Psoas muscle (tissue), 8 donors: ENCODE measurements at places on chromosomes 11 and 22. TPM values are rescaled to one million over a fixed set of nuclear protein-coding genes. Genes with fewer than 3 reads are reported as not detected.

The FOLR3 gene
- polyA plus RNA-seq = not detected

GRCh38 chr11:13577881-13578280 lies 82.1 kb upstream of the PTH start:
- no peak for DNase-seq

The PYGM gene
- 1,840 TPM for polyA plus RNA-seq

GRCh38 chr11:129264114-129264513 lies 72.0 kb upstream of the ARHGAP32 start:
- DNase-seq = no peak

DNA sequence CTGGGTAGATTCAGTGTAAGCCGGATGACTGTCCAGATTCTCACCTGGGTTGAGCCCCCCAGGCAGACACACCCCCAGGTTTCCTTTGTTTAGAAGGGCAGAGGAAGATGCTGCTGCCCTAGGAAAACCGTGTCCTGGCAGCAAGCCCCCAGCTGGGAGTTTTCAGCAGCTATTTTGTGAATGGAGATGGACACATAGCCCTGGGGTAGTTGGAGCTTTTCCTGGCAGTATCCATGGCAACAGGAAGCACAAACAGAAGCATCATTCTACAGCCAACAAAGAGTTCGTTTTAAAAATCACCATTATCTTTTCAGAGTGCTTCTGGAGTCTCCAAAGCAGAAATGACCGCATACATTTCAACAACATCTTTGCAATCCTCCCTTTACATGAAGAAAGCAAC lies 245.5 kb downstream of the BRD1 start:
- DNase-seq = no peak

DNA sequence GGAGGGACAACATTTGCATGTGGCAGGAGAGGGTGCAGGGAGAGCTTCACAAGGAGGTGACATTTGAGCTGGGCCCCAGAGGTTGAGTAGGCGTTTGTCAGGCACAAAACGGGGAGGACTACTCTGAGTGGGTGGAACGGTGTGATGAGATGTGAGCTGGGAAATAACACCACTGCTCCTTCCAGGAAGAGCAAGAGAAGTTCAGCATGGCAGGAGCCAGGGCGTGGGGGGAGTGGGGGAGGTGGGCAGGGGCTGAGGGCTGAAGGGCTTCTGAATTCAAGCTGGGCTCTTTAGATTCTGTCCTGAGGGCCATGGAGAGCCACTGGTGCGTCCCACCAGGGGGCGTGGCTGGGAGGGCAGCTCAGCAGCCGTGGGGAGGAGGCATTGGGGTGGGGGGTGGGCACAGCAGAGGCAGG lies 54.2 kb downstream of the OTOG start:
- DNase-seq = no peak

The TMEM191C gene
- 0.01 TPM for polyA plus RNA-seq

DNA sequence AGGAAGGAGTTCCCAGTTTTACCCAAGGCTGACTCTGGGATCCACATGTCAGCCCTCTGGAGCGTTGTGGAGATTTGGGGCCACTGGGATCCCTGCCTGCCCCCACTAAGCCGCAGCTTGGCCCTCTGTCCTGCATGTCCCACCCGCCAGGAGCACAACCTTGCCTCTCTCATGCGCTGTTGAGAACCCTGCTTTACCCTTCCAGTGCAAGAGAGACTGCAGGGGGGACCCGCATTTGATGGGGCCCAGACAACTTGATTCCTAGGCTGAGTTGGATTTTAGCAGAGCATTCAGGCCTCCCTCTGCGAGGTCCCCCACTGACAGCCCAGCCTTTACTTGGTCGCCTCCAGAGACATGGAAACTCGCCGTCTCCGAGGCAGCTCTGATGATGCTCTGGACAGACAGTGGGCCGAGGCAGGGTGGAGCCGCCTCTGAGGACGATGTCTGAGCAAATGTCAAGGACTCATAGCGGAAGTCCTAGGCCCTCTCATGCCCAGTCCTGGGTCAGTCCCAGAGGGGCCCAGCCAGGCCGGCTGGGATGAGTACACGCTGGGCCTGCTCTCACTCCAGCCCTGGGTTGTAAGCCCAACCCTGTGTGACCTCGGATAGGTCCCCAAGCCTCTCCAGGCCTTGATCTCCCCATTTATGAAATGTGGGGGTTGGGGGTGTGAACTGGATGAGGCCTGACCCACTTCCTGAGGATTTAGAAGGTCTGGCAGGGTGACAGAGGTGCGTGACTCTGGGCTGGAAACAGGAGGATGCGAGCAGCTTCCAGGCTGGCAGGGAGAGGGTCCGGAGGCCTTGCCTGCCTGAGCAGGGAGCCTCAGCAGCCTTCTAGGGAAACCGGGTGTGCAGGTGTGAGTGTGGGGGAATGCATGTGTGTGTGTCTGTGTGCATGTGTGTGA lies 630 bp downstream of the CD5 start:
- no peak for DNase-seq

GRCh38 chr11:3826721-3827120 lies 14.0 kb downstream of the RHOG start:
- DNase-seq = no peak

The PICALM gene
- 89.1 TPM for polyA plus RNA-seq

GRCh38 chr11:95989076-95989605 lies 65.2 kb upstream of the MTMR2 start:
- DNase-seq = no peak

The IL17RA gene
- polyA plus RNA-seq = 0.97 TPM

DNA sequence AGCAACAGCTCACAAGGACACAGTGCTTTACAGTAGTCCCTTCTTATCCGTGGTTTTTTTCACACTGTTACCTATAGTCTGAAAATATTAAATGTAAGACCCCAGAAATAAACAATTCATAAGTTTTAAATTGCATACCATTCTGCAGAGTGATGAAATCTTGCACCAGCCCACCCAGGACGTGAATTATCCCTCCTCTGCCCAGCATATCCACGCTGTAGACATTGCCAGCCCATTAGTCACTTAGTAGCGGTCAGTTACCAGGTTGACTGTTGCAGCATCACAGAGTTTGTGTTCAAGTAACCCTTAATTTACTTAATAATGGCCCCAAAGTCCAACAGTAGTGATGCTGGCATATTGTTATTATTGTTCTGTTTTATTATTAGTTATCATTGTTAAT lies 3.6 kb downstream of the CLTCL1 start:
- DNase-seq = no peak

The FAM83F gene
- under 0.01 TPM for polyA plus RNA-seq

The FAT3 gene
- 0.01 TPM for polyA plus RNA-seq

DNA sequence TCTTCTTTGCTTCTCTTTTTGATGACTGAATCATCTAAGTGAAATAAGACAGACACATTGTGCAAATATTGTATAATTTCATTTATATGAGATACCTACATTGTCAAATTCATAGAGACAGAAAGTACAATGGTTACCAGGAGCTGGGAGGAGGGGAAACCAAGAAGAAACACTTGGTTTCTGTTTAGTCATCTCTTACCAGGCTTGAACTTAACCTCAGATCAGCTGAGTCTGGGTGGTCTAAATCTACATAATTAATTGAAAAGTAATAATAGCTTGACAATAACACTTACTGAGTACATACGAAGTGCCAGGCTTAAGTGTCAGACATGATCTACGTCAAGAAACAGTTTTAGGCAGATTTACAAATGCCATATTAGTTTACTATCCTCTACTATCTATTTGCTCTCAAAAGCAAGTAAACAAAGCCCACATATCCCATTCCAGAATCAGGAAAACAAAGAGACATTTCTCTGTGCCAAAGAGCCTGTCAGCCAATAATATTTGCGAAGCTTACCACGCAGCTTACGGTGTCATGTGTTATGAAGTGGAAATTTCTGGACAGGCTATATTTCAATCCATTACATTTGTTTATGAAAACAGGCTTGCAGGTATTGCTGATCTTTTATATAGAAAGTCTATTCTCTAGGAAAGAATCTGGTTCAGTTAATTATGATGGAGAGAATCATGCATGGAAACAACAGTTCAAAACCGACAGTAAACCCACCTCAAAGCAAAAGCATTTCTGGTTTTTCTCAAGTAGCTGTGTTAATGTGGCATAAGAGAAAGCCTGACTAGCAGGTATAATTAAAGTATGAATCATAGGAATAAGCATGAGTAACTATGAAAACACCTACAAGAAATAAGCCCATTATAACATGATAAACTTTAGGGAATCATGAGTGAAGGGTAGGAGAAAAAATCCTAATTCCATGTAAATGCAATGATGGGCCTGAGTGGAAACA lies 2.7 kb upstream of the ARHGAP42 start:
- no peak for DNase-seq

- DNase-seq = no peak
Observed at GRCh38 chr22:36493690-36494110, 12.3 kb upstream of the TXN2 start.

GRCh38 chr11:133529807-133530500 lies 2.3 kb downstream of the OPCML start:
- DNase-seq = no peak

The CLCF1 gene
- polyA plus RNA-seq = 0.62 TPM

GRCh38 chr11:74949753-74950137 lies 679 bp downstream of the SPCS2 start:
- no peak for DNase-seq

DNA sequence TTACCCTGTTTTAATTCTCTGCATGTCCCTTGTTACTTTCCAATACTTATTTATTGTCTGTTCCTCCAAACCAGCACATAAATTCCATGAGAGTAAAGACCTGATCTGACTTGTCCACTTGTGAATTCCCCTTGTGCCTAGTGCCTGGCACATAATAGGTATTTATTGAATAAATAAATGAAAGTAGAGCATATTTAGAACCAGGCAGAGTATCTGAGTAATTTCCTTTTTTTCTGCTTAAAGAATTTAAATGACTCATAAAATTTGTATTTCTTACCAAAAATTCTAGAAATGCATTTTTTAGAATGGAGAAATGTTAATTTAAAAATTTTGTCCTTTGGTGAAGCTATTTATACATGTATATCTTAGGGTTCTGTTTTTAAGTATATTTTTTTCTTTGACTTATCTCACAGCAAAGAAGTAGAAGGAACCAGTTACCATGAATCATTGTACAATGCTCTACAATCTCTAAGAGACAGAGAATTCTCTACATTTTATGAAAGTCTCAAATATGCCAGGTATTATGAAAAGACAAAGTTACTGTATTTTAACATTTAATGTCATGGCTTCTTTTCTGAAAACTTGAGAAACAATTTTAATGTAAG lies 96.8 kb downstream of the ATM start:
- DNase-seq = no peak

DNA sequence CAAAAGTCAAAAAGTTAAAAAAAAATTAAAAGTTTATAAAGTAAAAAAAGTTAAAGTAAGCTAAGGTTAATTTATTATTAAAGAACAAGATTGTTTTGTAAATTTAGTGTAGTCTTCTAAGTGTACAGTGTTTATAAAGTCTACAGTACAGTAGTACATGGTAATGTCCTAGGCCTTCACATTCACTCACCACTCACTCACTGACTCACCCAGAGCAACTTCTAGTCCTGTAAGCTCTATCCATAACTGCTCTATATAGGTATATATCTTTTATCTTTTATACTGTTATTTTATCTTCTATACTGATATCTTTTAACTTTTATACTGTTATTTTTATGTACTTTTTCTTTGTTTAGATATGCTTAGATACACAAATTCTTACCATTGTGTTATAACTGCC lies 11.2 kb downstream of the C2CD3 start:
- no peak for DNase-seq

DNA sequence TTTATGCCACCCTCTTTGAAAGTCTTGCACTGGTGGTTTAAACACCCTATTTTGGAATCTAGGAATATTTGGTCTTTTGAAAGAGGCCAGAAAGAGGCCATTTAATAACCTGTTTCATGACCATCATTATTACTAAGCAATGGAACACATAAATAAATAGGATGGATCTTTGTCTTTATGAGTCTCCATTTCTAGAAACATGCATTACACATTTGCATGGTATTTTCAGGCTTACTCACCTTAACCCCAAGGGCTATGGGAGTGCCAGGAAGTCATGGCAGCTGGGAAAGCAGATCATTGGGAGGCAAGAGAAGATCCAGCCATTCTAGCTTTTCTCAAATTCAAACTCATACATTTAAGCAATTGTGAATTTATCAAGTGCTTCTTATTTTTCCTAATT lies 185.8 kb upstream of the POU2AF2 start:
- DNase-seq = no peak

GRCh38 chr11:102286292-102286691 lies 31.0 kb upstream of the BIRC3 start:
- DNase-seq = no peak

GRCh38 chr22:42948294-42948693 lies 66.7 kb downstream of the PACSIN2 start:
- no peak for DNase-seq

- DNase-seq = peak; percentile 72
Observed at GRCh38 chr11:57202281-57202680, 20.5 kb downstream of the LRRC55 start.

GRCh38 chr11:31110830-31111229 lies 258.7 kb downstream of the DCDC1 start:
- DNase-seq = no peak

GRCh38 chr22:25694196-25694907 lies 47.6 kb upstream of the MYO18B start:
- peak; percentile 21 for DNase-seq

GRCh38 chr11:128970598-128971190 lies 28.0 kb upstream of the TP53AIP1 start:
- DNase-seq = no peak

DNA sequence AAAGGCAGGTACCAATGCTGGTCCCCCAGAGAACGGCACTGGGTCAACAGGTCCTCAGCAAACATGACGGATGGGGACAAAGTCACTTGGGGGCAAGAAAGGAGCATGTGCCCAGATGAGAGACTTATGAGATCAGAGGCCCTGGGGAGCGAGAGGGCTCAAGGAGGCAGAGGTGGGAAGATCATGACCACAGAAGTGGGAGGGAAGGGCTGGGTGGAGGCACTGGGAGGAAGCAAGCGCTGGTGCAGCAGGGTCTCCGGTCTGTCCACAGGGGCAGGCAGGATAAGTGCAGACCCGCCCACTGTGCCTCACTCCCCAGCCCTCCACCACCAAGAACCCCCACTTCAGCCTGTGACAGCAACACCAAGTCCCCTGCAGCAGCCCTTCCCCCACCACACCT lies 10.9 kb downstream of the ELFN2 start:
- no peak for DNase-seq

The NLRP14 gene
- not detected for polyA plus RNA-seq

The MPPED2 gene
- polyA plus RNA-seq = 1.5 TPM

DNA sequence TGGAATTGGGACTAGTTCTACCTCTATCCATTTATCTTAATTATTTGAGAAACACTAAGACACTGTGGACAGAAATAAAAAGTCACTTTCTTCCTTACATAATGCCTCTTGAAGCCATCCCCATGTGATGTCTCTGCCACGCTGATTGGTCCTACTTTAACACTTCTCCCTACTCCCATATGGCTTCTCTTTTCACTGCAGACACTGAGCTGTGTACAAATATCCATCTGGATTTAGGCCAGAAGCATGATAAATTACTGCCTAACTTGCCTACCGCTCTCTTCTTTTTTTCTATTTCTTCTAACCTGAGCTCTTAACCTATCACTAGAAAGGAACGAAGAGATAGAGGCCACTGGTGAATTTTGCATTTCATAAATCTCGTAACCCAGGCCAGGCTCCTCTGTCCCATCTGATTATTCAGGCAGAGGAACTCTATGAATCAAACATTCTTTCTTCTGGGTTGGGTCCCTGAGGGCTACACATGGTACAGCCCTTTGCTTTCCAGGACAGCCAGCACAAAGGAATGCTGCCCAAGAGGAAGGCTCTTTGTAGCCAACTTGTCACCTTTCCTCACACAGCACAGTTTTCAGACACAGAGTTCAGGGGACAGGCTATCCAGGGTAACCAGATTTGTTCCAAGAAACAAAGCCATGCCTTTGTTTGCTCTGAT lies 878.5 kb upstream of the LRRC4C start:
- DNase-seq = no peak
